ENCODE measurements at places on chromosomes 6 and 20.

- DNase-seq: no peak
Observed at GRCh38 chr6:45420083-45420908, 42.6 kb upstream of the SUPT3H start.

GRCh38 chr6:50978380-50979170 lies 159.9 kb downstream of the TFAP2B start:
- DNase-seq: no peak

DNA sequence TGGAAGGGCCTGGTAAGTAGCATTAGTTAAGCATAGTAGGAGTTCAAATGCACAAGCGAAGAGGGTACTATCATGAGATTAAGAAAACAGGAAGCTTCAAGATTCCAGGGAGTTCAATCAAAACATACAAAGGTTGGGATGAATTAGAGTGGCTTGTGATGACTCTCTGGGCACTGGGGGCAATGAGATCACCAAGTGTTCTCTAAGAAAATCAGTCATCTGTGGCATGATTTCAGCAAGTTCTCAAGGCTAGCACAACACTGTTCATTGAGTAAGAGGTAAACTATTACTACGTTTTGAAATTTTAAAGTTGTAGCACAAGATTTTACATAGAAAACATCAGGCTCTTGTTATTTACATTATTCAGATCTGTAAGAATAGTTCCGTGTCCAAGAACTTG lies 139.7 kb upstream of the FLRT3 start:
- no peak for DNase-seq

DNA sequence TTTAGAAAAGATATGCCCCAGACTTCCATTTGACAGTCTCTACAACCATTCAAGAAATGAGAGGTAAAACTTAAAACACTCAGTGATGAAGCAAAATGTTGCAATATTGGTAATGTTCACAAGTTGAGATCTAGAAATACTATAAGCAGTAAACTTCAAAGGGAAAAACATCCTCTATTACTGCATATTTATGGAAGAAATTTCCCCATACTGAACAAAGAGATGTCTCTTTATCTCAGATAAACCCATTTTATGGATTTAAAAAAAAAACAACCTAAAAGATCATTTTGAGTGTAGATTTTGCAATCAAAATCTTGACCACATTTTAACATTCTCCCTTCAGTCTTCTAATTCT lies 177.8 kb upstream of the TAB2 start:
- no peak for DNase-seq

GRCh38 chr6:38064431-38064830 lies 244.9 kb downstream of the ZFAND3 start:
- DNase-seq: no peak

GRCh38 chr6:121759370-121759769 lies 323.9 kb downstream of the GJA1 start:
- DNase-seq: no peak

DNA sequence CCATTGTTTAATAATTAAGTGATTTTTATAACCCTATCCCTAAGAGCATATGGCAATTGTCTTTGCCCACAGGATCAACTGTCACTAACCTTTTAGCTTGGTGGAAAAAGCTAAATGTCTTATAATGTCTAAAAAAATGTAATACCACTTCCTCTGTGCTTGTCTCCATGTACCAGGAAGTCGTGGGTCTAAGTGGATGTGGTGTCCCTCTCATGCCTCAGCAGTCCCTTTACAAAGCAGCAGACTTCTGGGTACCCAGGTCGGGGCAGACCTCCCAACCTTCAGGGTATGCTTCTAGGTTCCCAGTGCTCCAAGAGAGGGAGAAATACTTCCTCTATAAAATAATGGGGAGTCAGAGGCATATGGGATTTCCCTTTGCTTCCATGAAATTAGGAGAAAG lies 74.7 kb downstream of the ZHX3 start:
- DNase-seq: no peak

GRCh38 chr20:6780433-6781190 lies 13.1 kb downstream of the BMP2 start:
- DNase-seq: peak; percentile 96

All from NCI-H1105 treated with DMSO at 0.1 percent for 48 hours (cell line).